ENCODE measurements at places on chromosomes 7 and 10. TPM values are rescaled to one million over a fixed set of nuclear protein-coding genes. Genes with fewer than 3 reads are reported as not detected.

- no peak for DNase-seq
- no peak overlapping the region for H3K4me3 ChIP-seq
- no peak overlapping the region for H3K27ac ChIP-seq
Measured at GRCh38 chr10:3152566-3152935, 20.0 kb downstream of the PITRM1 start.

GRCh38 chr7:111801277-111801676 lies 239.0 kb upstream of the IMMP2L start:
- H3K36me3 ChIP-seq, result no peaks in the 10 kb centered on the region
- no peaks in the 10 kb centered on the region for H3K4me1 ChIP-seq
- H3K4me3 ChIP-seq, result no peak overlapping the region
- H3K27ac ChIP-seq, result no peak overlapping the region
- peaks cover 4% of the 10 kb centered on the region for H3K27me3 ChIP-seq

DNA sequence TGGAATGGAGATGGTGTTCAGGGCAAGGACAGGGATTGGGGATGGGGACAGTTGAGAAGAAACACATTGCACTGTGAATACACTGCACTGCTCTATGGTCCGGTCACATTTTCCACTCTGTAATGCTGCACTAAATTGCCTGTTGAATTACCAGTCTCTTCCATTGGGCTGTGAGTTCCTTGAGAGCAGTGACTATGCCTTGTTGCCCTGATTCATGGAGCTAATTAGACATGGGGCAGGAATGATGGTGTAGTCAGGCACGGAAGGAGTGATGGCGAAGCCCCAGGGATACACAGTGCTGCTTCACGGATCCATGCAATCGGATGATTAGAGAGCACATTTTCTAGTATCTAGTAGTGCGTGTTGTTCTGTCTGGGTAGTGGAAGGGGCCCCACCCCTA lies 25.4 kb upstream of the GPAM start:
- H3K27ac ChIP-seq, result no peak overlapping the region
- DNase-seq, result no peak
- H3K27me3 ChIP-seq, result peaks cover 10% of the 10 kb centered on the region
- no peak overlapping the region for H3K4me3 ChIP-seq
- H3K36me3 ChIP-seq, result no peaks in the 10 kb centered on the region

DNA sequence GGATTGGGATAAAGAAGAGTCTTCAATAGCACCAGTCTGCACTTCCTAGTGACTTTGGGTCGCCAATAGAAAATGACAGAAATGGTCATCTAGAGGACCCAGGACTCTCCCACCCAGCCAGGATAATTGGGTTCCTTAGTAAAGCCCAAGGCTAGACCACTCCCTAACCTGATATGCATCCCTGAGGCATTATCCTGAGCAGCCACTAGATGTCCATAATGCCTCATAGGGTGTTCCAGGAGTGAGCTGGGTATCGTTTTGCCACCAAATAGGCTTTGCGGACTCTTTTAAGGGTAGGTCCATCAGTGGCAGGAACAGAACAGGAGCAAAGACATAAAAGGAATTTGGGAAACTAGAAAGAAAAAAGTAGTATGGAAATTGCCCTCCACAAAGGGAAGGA lies 4.5 kb upstream of the LRRC4 start:
- H3K4me1 ChIP-seq, result peaks cover 10% of the 10 kb centered on the region
- DNase-seq, result no peak
- H3K27ac ChIP-seq, result no peak overlapping the region
- peaks cover 1% of the 10 kb centered on the region for H3K27me3 ChIP-seq

- DNase-seq, result no peak
- no peak overlapping the region for H3K27ac ChIP-seq
- no peaks in the 10 kb centered on the region for H3K4me1 ChIP-seq
- no peak overlapping the region for H3K4me3 ChIP-seq
- H3K27me3 ChIP-seq, result no peaks in the 10 kb centered on the region
- H3K36me3 ChIP-seq, result no peaks in the 10 kb centered on the region
Measured at GRCh38 chr10:105468759-105469158, 827.7 kb downstream of the SORCS3 start.

- H3K27me3 ChIP-seq, result peaks cover 24% of the 10 kb centered on the region
- H3K27ac ChIP-seq, result no peak overlapping the region
- DNase-seq, result no peak
- H3K36me3 ChIP-seq, result no peaks in the 10 kb centered on the region
- peaks cover 13% of the 10 kb centered on the region for H3K4me1 ChIP-seq
- H3K4me3 ChIP-seq, result no peak overlapping the region
Measured at GRCh38 chr10:113221756-113222168, 271.7 kb downstream of the TCF7L2 start.

GRCh38 chr7:135327458-135327857 lies 93.8 kb downstream of the STRA8 start:
- no peaks in the 10 kb centered on the region for H3K36me3 ChIP-seq
- H3K27ac ChIP-seq, result no peak overlapping the region
- H3K4me3 ChIP-seq, result no peak overlapping the region
- H3K27me3 ChIP-seq, result no peaks in the 10 kb centered on the region
- no peak for DNase-seq
- H3K4me1 ChIP-seq, result no peaks in the 10 kb centered on the region

DNA sequence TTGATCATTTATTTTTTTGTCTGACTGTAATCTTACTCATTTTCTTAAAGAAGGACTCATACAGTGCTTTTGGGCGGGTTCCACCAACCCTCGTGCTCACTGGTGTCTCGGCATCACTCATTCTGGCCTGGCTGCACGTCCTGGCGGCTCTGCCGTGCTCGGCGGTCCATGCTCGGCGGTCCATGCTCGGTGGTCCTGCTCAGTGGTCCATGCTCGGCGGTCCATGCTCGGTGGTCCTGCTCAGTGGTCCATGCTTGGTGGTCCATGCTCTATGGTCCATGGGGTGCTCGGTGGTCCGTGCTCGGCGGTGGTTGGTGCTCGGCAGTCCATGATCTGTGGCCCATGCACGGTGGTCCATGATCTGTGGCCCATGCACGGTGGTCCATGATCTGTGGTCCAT lies 72.5 kb downstream of the WDR37 start:
- H3K4me1 ChIP-seq, result peaks cover 13% of the 10 kb centered on the region
- peaks cover 28% of the 10 kb centered on the region for H3K36me3 ChIP-seq
- H3K4me3 ChIP-seq, result no peak overlapping the region
- no peaks in the 10 kb centered on the region for H3K27me3 ChIP-seq
- DNase-seq, result no peak
- H3K27ac ChIP-seq, result no peak overlapping the region

DNA sequence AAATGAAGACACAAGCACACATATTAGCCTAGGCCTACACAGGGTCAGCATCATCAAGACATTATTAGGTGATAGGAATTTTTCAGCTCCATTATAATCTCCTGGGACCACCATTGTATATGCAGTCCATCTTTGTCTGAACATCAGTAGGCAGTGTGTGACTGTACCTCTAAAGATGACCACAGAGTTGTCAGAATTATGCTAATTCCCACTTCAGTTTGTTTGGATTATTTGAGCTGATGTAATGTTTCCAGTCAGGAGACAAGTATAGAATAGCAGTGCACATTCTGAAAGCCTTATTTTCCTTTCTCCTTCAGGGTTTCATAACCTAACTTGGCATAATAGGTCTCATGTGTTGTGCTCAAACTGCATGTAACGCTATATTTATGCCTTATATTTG lies 306.4 kb downstream of the NXPH1 start:
- DNase-seq, result no peak
- H3K4me3 ChIP-seq, result no peak overlapping the region
- H3K27me3 ChIP-seq, result no peaks in the 10 kb centered on the region
- H3K36me3 ChIP-seq, result no peaks in the 10 kb centered on the region

- DNase-seq, result peak; percentile 59
- H3K4me1 ChIP-seq, result peaks cover 7% of the 10 kb centered on the region
- H3K36me3 ChIP-seq, result no peaks in the 10 kb centered on the region
- no peak overlapping the region for H3K4me3 ChIP-seq
- no peak overlapping the region for H3K27ac ChIP-seq
Measured at GRCh38 chr7:1225441-1226185, 7.1 kb upstream of the UNCX start.

- H3K36me3 ChIP-seq, result no peaks in the 10 kb centered on the region
- no peaks in the 10 kb centered on the region for H3K27me3 ChIP-seq
- no peak overlapping the region for H3K4me3 ChIP-seq
- H3K4me1 ChIP-seq, result no peaks in the 10 kb centered on the region
- H3K27ac ChIP-seq, result no peak overlapping the region
Measured at GRCh38 chr7:114631249-114631822, 216.7 kb downstream of the FOXP2 start.

GRCh38 chr7:44280636-44280992 lies 44.8 kb downstream of the CAMK2B start:
- no peak overlapping the region for H3K4me3 ChIP-seq
- H3K36me3 ChIP-seq, result no peaks in the 10 kb centered on the region
- no peaks in the 10 kb centered on the region for H3K4me1 ChIP-seq
- DNase-seq, result no peak
- H3K27ac ChIP-seq, result no peak overlapping the region

DNA sequence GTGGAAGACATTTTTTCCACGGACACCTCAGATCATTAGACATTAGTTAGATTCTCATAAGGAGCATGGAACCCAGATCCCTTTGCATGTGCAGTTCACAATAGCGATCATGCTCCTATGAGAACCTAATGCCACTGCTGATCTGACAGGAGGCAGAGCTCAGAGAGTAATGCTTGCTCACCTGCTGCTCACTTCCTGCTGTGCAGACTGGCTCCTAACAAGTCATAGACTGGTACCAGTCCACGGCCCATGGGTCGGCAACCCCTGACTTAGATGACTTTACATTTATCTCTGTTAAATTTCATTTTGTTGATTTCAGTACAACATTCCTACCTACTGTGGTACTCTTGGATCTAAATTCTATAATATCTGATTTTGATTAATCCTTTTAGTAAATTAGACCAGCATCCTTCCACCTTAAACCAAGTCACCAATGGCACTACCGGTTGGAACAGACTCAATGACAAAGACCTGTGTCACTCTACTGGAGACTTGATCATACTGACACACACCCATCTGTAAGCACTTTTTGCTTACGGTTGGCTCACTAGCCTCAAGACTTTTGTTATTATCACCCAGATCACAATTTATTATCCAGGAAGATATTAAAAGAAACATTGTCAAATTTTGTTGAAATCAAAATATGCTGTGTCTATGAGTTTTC lies 8.0 kb upstream of the CCDC71L start:
- no peak for DNase-seq
- peaks cover 9% of the 10 kb centered on the region for H3K4me1 ChIP-seq
- H3K27ac ChIP-seq, result no peak overlapping the region
- H3K27me3 ChIP-seq, result no peaks in the 10 kb centered on the region

- H3K27me3 ChIP-seq, result peaks cover 4% of the 10 kb centered on the region
- no peak overlapping the region for H3K4me3 ChIP-seq
- H3K27ac ChIP-seq, result no peak overlapping the region
- H3K36me3 ChIP-seq, result no peaks in the 10 kb centered on the region
- no peak for DNase-seq
- H3K4me1 ChIP-seq, result no peaks in the 10 kb centered on the region
Measured at GRCh38 chr7:46652317-46652716, 731.2 kb upstream of the IGFBP3 start.

GRCh38 chr7:95960706-95961244 lies 188.4 kb downstream of the DYNC1I1 start:
- H3K4me3 ChIP-seq, result no peak overlapping the region
- H3K36me3 ChIP-seq, result no peaks in the 10 kb centered on the region
- peaks cover 16% of the 10 kb centered on the region for H3K27me3 ChIP-seq
- no peak for DNase-seq
- no peak overlapping the region for H3K27ac ChIP-seq

- peaks cover 3% of the 10 kb centered on the region for H3K27me3 ChIP-seq
- no peaks in the 10 kb centered on the region for H3K36me3 ChIP-seq
- no peaks in the 10 kb centered on the region for H3K4me1 ChIP-seq
- DNase-seq, result no peak
Measured at GRCh38 chr10:44234483-44234875, 150.4 kb downstream of the CXCL12 start.

Gene TMEM176A
- total RNA-seq, result not detected

Gene COL13A1
- not detected for total RNA-seq

Gene C10orf62
- not detected for total RNA-seq

Gene SLC18A3
- not detected for total RNA-seq

Gene ZNF138
- 10.6 TPM for total RNA-seq

Gene ADRB1
- total RNA-seq, result 0.14 TPM

Gene MMRN2
- total RNA-seq, result not detected

Gene PILRA
- total RNA-seq, result 0.68 TPM

Gene PLXDC2
- not detected for total RNA-seq

Gene MRPL43
- total RNA-seq, result 58.1 TPM

Data from activated naive CD8-positive, alpha-beta T cell treated with anti-CD3 and anti-CD28 coated beads for 36 hours (primary cell).